ENCODE measurements at places on chromosomes 13 and 19.

DNA sequence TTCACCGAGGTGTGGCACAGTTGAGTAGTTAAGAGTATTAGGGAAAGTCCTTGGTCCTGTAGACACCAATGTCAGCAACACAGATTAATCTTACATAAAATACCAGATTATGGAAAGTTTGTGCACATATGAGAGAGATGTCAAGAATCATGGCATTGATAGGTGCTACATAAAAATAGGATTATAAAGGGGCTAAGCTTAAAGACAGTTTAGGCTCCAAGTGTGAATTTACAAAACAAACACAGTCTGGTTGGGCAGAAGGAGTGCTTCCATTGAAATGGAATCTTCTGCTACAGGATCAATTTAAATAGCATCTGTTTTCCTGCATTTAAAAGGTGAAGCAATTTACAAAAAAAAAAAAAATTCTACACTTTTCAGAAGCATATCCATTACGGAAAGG lies 292.9 kb downstream of the DNAJC15 start:
- DNase-seq = no peak

DNA sequence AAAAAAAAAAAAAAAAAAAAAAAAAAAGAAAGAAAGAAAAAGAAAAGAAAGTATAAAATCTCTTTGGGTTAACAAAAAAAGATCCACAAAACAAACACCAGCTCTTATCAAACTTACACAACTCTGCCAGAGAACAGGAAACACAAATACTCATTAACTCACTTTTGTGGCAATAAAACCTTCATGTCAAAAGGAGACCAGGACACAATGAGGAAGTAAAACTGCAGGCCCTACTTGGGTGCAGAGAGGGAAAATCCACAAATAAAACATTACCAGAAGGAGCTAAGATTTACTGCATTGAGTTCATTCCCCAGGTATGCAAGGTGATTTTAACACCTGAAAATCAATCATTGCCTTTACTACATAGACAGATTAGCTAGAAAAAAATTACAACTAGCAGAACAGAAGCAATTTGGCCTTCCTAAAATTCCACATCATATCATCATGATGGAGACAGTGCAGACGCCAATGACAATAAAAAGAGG lies 9.6 kb upstream of the CEACAM5 start:
- no peak for DNase-seq

DNA sequence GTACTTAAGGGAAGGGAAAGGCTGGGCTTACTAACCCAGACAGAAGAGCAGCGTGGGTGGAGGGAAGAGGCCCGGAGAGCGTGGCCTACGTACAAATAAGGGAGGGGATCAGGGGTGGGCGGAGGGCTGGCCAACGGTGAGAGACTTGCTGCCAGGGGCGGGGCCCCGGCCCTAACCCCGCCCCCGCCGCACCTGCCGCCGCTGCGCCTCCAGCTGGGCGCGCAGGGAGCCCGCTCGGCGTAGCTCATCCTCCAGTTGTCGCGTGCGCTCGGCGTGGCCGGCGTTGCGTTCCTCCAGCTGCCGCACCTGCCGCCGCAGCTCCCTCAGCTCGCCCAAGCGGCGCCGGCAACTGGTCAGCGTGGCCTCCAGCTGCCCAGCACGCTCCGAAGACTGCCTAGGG lies 5.7 kb downstream of the HOOK2 start:
- no peak for DNase-seq

DNA sequence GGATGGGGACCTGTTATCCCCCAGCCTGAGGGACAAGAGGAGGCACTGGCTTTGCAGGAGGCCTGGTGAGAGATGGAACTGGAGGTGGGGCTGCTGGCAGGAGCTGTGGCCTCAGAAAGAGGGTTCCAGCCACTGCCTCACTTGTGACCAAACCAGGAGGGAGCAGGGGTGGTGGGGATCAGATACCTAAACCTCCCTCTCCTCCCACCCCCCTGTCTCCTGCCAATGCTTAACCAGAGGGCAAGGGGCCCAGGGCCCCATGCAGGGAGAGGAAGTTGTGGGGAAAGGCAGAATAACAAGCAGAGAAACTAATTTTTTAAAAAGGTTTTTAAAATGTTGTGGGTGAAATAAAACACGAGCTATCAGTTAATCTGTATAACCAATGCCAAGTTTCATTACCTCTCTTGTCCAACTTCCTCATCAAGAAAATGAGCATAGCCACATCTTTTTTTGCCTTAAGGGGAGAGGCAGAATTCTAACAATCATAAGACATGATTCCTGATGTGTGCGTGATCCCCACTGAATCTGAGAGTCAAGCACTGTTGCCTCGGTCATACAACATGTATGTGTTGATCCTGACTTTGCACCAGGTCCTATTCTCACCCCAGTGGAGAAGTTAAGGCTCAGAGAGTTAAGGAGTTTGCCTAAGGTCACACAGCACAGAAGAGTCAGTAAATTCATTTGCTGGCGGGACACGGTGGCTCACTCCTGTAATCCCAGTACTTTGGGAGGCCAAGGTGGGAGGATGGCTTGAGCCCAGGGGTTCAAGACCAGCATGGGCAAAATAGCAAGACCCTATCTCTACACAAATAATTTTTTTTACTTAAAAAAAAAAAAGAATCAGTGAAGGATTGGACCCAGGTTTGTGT lies 12.9 kb downstream of the FXYD5 start:
- DNase-seq = no peak

GRCh38 chr19:37953171-37953917 lies 46.3 kb downstream of the SIPA1L3 start:
- DNase-seq = no peak

Data from AG08395 (cell line).